Eye (tissue), 1 donor: ENCODE measurements at places on chromosomes 11 and 22.

DNA sequence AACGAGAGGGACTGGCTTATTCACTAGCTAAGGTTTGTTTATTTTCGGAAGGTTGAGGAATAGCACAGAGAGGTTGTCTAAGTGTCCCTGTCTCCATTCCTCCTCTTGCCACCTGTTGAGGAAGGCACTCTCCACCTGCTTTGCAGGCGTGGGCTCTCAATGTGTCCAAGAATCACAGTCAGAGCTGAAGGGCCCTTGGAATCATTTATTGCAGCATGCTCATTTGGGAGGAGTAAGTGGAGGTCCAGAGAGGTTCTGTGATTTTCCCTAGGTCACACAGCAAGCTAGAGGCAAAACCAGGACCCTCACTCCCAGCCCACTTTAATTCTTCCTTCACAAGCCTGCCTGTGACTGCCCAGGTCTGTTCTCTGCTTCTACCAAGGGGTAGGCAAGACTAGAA, 21.3 kb downstream of the ZBTB16 start:
- no peak for DNase-seq

- DNase-seq: no peak
These were observed 63.8 kb upstream of the WNT7B start for GRCh38 chr22:46040471-46041465.

DNA sequence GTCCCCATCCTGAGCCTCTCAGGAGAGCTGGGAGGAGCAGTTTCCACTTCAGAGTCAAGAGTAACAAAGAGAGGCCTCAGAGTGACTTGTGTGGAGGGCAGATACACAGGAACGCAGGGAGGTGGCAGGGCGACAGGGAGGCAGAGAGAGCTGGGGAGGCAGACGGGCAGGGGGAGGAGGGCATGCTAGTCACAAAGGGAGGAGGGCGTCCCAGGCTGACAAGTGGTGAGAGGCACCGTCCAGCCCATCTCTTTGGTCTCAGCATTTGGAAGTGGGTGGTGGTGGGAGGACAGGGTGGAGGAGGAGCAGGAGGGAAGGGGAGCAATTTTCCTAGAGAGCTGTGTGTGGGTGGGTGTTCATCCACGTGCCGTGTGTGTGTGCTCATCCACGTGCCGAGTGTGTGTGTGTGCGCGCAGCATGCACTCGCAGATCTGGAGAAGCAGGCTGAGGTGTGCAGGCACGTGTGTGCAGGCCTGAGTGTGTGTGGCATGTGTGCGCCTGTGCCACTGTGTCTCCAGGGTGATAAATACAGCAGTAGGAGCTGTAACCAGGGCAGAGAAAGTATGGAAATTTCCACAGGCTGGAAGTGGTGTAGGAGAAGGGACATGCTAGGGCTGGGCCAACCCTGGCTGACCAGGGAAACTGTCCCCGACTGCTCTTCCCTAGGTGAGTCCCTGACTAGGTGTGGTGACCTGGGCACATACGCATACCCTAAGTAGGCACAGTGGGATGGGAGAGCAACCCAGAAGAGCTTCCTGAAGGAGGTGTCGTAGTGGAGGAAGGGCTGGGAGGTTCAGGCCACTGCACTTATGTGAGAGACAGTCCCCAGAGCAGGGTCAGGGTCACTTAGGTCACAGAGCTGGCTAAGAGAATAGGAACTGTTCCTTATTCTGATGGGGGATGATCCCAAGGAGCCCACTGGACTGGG, 7.3 kb upstream of the PDE2A start:
- DNase-seq: no peak

DNA sequence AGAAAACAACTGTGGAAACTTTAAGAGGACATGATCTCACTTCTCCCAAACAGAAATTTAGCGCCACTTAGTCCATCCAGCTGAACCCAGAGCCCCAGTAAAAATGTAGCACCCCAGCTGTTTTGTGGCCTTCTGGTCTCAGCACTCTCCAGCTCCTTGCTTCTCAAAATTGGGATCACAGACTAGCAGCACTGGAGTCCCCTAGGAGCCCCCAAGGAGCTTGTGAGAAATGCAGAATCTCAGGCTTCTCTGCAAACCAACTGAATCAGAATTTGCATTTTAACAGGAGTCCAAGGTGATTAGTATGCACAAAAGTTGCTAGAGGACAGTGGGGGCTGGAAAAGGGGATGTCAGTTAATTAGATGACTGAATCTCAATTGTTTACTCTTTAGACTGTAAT, 89.8 kb upstream of the FIBIN start:
- no peak for DNase-seq

DNA sequence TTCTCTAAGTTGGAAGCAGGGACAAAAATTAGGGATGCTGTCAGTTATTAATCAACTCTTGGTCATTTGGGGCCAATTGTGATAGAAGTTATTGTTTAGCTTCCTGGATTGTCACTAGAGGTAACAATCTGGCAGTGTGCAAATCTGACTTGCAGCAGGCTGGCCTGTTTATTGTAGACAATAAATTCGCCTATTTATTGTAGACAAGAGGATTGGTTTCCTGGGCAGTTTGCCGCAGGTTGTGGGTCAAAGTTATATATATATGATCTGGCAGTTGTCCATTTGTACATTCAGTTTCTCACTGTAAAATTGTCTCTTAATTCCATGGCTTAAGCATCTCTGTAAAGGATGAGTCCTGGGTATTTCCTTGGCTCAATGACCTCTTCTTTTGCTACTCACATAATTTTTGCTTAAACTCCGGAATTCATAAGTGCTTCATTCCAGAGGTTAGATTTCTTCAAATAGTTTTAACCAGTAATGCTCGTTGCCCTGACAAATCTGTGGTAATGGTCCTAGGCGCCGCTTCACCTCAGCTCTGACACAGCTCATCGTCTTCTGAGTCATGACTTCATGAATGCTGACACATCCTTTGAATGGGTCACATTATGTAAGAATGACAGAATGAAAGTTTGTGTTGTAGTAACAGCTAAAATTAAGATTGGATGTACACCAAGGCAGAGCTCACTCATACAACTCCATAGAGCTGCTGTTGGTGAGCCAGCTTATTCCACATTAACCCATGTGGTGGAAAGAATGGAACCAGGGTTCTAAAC, 7.8 kb upstream of the MMP3 start:
- no peak for DNase-seq

DNA sequence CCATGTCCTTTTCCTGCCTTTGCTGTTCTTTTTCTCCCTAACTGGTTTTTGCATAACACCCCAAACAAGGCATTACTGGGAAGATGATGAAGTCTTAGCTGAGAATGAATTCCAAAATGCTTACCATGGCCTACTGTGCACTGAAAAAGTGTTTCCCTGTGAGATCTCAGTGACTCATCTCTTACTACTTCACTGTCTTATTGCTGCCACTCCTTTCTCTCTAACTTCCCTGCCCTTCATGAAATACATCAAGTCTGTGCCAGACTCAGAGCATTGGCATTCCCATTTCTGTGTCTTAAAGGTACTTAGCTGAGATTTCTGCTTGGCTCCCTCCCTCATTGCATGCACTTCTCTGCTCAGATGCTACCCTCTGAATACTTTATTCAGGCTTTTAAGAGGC, 49.1 kb upstream of the MUC15 start:
- DNase-seq: no peak

GRCh38 chr11:103928802-103929161, 107.7 kb upstream of the DDI1 start:
- DNase-seq: no peak

- no peak for DNase-seq
These were observed 23.1 kb downstream of the CBL start for GRCh38 chr11:119229288-119229672.

- DNase-seq: no peak
These were observed 24.7 kb downstream of the CAPN1 start for GRCh38 chr11:65206441-65206841.

- DNase-seq: no peak
These were observed 8.3 kb upstream of the IGSF9B start for GRCh38 chr11:133965031-133965601.

GRCh38 chr11:67289651-67290479, 762 bp downstream of the ANKRD13D start:
- no peak for DNase-seq

DNA sequence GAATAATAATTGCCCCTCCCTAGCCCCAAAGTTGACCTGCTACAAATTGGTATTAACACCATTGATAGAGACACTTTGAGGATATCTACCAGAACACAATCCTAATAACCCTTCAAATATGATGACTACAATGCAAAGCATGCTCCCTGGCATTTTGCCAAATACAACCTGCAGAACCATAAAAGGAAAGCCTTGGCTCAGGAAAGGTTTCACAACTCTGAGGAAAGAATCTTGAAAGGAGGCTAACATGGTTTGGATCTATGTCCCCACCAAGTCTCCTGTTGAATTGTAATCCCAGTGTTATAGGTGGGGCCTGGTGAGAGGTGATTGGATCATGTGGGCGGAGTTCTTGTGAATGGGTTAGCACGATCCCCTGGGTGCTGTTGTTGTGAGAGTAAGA, 140.4 kb upstream of the ARHGAP42 start:
- no peak for DNase-seq

DNA sequence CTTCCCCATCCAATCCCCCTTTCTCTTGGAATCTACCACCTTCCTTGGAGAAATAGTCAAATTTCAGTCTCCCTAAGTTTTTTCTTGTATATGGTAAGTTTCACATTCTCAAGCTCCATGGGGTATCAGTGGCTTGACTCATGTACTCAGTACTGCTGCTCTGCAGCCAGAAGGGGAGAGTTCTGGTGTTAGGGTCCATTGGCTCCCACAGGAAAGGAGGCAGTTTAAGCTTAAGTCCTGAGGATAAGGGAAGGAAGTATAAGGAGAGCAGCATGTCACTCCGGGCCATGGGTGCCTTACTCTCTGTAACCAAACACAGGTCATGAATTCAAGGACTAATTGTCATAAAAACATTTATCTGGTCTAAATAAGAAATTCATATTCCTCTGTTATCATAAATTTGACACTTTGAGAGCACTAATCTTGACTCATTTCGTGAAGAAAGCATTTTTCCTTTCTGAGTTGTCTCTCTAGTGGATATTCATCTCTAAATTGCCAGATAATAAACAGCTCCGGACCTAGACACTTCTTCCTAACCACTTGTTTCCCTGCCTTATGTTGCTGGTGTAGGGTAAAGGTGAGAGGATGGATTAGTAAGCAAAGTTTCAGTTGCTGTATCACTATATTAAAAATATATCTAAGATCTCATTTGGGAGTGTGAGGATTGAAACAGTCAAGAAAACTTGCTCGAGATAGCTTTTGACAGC, 20.1 kb upstream of the SORL1 start:
- no peak for DNase-seq

- peak; percentile 71 for DNase-seq
These were observed at the start of gene PAMR1 for GRCh38 chr11:35525501-35526175. PAMR1 (minus strand) TSS chr11:35525616; CDS start chr11:35525585, 31 bp downstream.

- no peak for DNase-seq
These were observed 14.3 kb upstream of the ARFGAP3 start for GRCh38 chr22:42871146-42872050.

- DNase-seq: peak; percentile 79
These were observed 17.8 kb downstream of the CHORDC1 start for GRCh38 chr11:90204832-90205646.

GRCh38 chr11:83035070-83035854, 36.4 kb downstream of the RAB30 start:
- DNase-seq: peak; percentile 38

DNA sequence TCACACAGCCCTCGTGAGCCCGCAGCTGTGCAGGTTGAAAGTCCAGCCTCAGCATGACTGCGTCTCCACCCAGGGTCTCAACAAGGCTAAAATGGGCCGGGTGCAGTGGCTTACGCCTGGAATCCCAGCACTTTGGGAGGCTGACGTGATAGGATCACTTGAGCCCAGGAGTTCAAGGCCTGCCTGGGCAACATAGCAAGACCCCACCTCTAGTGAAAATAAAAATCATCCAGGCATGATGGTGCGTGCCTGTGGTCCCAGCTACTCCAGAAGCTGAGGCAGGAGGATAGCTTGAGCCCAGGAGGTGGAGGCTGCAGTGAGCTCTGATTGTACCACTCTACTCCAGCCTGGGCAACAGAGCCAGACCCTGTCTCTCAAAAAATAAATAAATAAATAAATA, 100.8 kb upstream of the PRR5 start:
- DNase-seq: no peak

GRCh38 chr22:24878969-24879368, 67.5 kb downstream of the LHFPL7 start:
- no peak for DNase-seq

DNA sequence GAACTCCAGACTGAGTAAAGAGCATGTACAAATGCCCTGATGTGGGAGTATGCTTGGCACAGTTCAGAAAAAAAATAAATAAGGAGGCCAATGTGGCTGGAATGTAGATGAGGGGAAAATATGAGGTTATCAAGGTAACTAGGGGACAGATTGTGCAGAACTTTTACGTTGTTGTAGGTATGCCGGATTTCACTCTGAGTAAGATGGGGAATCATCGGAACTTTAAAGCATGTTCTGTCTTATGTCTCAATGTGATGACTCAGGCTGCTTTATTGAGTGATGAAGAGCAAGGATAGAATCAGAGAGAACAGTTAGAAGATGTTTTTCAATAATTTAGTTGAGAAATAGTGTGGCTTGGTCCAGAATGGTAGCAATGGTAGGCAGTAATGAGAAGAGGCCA, 130.4 kb downstream of the C11orf87 start:
- DNase-seq: no peak

GRCh38 chr11:123590296-123590912, 64.0 kb downstream of the SCN3B start:
- DNase-seq: no peak

DNA sequence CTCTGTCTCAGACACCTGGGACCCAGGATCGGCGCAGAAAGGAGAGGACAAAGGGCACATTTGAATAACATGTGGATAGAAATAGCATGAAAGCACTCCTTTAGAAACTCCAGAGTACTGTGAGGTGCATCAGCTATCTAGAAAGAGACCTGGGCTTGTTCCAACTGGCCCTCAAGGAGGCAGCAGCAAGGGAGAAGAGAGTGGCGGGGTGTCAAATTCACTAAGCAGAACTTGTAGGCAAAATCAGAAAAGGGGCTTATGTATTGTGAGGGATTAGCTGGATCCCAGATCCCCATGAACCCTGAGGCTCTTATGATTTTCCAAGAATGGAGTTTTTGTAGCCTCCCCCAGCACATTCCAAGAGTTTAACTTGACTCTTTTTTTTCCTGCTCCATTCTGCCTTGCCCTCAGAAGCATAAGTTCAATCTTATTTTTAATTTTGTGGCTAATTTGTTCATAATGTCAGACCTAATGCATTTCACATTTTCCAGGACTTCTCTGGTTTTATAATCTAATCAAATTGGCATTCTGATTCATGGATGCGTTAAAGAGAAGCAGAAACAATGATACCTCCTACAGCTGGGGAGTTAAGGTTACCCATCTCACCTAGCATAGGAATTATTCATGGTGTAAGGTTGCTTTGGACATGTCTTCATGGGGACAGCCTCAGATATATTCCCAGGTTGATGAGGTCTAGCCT, 33.6 kb downstream of the USH1C start:
- DNase-seq: no peak
